Fibroblast of skin of back (primary cell): ENCODE measurements at places on chromosomes 3 and 15.

- no peak for DNase-seq
Observed at GRCh38 chr3:10392906-10393461, 72.1 kb upstream of the SEC13 start.

GRCh38 chr3:60053526-60054265 lies 1003.9 kb upstream of the CFAP20DC start:
- DNase-seq = peak; percentile 73

GRCh38 chr3:176554264-176554663 lies 643.0 kb downstream of the TBL1XR1 start:
- DNase-seq = no peak

- DNase-seq = no peak
Observed at GRCh38 chr15:45391746-45392583, 13.6 kb upstream of the GATM start.
